Naive thymus-derived CD4-positive, alpha-beta T cell (primary cell): ENCODE measurements at places on chromosomes 6 and 20.

DNA sequence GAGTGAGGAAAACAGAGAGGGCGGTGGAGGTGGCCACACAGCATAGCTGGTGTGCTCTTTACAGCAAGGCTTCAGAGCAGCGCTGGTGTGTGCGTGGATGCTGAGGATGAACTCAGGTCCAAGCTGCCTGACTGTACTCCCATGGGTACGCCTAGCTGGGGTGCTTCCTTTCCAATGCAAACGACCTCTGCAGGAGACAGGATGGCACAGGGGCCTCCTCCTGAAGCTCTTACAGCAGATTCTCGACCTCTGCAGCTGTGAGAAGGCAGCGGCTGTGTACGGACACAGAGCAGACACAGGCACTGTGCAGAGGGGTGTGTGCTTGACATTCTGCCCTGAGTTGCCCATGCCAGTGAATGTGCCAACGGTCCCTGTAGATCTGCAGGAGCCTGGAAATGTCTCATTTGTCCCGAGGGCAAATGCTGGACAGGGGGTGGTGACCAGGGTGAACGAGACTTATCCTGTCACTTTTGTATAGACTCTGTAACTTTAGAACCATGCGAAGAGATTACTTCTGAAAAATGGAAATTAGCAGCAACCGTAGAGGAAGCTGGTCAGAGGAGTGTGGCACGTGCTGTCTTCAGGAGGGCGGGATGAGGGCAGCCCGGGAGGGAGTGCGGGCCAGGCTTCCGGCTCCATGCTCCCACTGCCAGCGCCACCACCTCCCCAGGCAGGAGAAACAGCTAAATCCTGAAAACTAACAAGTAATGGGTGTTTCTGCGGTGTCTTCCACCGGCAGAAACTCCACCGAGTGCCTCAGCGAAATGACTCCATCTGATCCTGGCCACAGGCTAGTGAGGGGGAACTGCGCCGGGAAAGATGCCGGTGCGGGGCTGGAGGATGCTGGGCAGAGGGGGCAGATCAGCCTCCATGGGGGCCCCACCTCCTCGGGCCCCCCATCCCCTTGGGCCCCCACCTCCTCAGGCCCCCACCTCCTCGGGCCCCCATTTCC lies 120.9 kb upstream of the RPS6KA2 start:
- no peaks in the 10 kb centered on the region for H3K27me3 ChIP-seq
- peaks cover 4% of the 10 kb centered on the region for H3K4me1 ChIP-seq
- no peaks in the 10 kb centered on the region for H3K36me3 ChIP-seq
- no peak for DNase-seq
- no peak overlapping the region for H3K4me3 ChIP-seq

DNA sequence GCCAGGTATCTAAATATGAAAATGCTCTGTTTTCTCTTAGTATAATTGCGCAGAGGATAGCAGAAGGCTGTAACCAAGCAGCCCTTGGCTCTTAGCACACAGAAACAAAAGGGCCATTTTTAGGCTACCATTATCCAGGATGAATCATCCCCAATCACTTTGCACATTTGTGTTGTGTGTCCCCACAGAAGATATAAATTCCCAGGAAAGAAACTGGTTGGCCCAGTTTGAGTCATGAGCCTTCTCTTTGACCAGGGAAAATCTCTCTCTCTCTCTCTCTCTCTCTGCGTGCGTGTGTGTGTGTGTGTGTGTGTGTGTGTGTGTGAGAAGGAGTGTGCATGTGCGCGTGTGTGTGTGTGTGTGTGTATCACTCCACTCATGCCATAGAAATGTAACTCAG lies 178.5 kb downstream of the FRK start:
- H3K27ac ChIP-seq, result no peak overlapping the region
- H3K4me3 ChIP-seq, result no peak overlapping the region
- no peak for DNase-seq
- H3K27me3 ChIP-seq, result no peaks in the 10 kb centered on the region
- H3K36me3 ChIP-seq, result no peaks in the 10 kb centered on the region

- peaks cover 48% of the 10 kb centered on the region for H3K4me1 ChIP-seq
- H3K27me3 ChIP-seq, result peaks cover 68% of the 10 kb centered on the region
- no peak for DNase-seq
- no peak overlapping the region for H3K4me3 ChIP-seq
Measured at GRCh38 chr6:137490006-137490905, 3.9 kb downstream of the OLIG3 start.

GRCh38 chr6:170456886-170457698 lies 96.0 kb downstream of the PSMB1 start:
- DNase-seq, result no peak
- H3K4me3 ChIP-seq, result no peak overlapping the region
- peaks cover 2% of the 10 kb centered on the region for H3K4me1 ChIP-seq
- H3K27ac ChIP-seq, result no peak overlapping the region
- no peaks in the 10 kb centered on the region for H3K36me3 ChIP-seq
- no peaks in the 10 kb centered on the region for H3K27me3 ChIP-seq

DNA sequence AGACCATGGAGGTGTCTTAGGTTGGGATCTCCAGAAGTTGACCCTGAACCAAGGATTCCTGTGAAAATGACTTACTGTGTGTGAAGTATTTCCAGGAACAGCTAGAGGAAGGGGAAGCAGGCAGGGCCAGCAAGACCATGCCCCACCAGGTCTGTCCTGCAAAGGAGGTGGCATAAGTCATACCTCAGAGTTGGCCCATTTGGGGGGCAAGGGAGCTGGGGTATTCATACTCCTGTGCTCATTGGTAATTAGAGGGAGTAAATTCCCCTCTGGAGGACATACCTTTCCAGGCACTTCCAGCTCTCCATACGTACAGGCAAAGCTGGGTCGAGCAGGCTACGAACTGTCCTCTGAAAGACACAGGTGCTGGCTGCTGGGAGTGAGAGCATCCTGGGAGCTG lies 72.4 kb downstream of the STK35 start:
- no peak for DNase-seq
- no peaks in the 10 kb centered on the region for H3K27me3 ChIP-seq
- H3K4me1 ChIP-seq, result no peaks in the 10 kb centered on the region

GRCh38 chr6:119446115-119446554 lies 96.6 kb upstream of the MAN1A1 start:
- H3K4me3 ChIP-seq, result no peak overlapping the region
- H3K27me3 ChIP-seq, result no peaks in the 10 kb centered on the region
- H3K36me3 ChIP-seq, result no peaks in the 10 kb centered on the region
- no peak for DNase-seq
- no peaks in the 10 kb centered on the region for H3K4me1 ChIP-seq

- no peak for DNase-seq
- peak overlapping the region; percentile 82 for H3K27ac ChIP-seq
- H3K36me3 ChIP-seq, result peaks cover 34% of the 10 kb centered on the region
Measured at GRCh38 chr20:5949943-5950270, 426 bp downstream of the TRMT6 start.
